ENCODE measurements at places on chromosomes 4 and X. TPM values are rescaled to one million over a fixed set of nuclear protein-coding genes. Genes with fewer than 3 reads are reported as not detected.

Gene ERAS
- total RNA-seq: not detected

Gene VCX
- total RNA-seq: 20.5 TPM

Gene NR3C2
- total RNA-seq: 0.69 TPM

Gene PCDH11X
- 1.7 TPM for total RNA-seq

Gene PPBP
- not detected for total RNA-seq

Gene HS6ST2
- 17.4 TPM for total RNA-seq

Gene APEX2
- total RNA-seq: 23.3 TPM

Gene COL4A5
- 4.9 TPM for total RNA-seq

Gene PFKFB1
- total RNA-seq: 0.19 TPM

Gene TASL
- total RNA-seq: not detected

Gene ZFYVE28
- 3.6 TPM for total RNA-seq

Gene TMEM154
- 3.1 TPM for total RNA-seq

Gene FAM149A
- 2.6 TPM for total RNA-seq

Gene SMPX
- 2.3 TPM for total RNA-seq

Gene GUCY1A1
- not detected for total RNA-seq

Gene FAM47E
- 0.61 TPM for total RNA-seq

Gene UGT8
- 6.8 TPM for total RNA-seq

Gene MAOA
- total RNA-seq: 1.0 TPM

Gene CPE
- 11.4 TPM for total RNA-seq

Gene ARSH
- not detected for total RNA-seq

Gene FDCSP
- total RNA-seq: not detected

Gene TMLHE
- 5.4 TPM for total RNA-seq

Gene SOWAHD
- total RNA-seq: not detected

Gene ATOH1
- not detected for total RNA-seq

Gene MAGEB17
- not detected for total RNA-seq

Gene TACC3
- total RNA-seq: 39.3 TPM

Gene CACNA1F
- total RNA-seq: not detected

Gene HUWE1
- total RNA-seq: 132 TPM

Gene TCEAL6
- not detected for total RNA-seq

Gene CA5B
- 12.6 TPM for total RNA-seq

Gene COX7B2
- total RNA-seq: 5.8 TPM

Gene GPM6B
- total RNA-seq: 0.23 TPM

Gene SPANXN4
- not detected for total RNA-seq

Gene ANAPC10
- total RNA-seq: 17.3 TPM

Gene DUX4
- not detected for total RNA-seq

Gene LRIT3
- total RNA-seq: not detected

Gene GATA1
- not detected for total RNA-seq

Gene OPRPN
- not detected for total RNA-seq

Gene CXCL5
- not detected for total RNA-seq

Gene CXCL8
- 34.0 TPM for total RNA-seq
